ENCODE measurements at places on chromosomes 6 and 20.

- no peak for DNase-seq
These were observed 211.9 kb upstream of the FUT9 start for GRCh38 chr6:95803889-95804288.

- DNase-seq = no peak
These were observed 1.6 kb downstream of the SRPK1 start for GRCh38 chr6:35919085-35919826.

DNA sequence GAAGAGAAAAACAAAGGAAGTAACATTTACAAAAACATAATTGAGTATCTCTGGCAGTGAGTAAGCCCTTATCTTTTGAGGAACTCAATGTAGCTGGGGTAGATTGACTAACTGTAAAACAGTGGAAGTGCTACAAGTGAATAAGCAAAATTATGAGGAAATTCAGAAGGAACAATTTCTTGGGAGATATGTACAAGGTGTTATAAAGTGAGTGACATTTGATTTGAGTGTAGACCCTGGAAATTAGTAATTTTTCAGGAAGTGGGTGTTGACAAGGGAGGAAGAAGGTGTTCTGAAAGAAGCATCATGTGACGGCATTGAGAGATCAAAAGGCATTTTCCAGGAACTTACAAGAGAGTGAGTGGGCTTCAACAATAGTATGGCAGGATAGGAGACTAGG lies 22.2 kb downstream of the XRN2 start:
- no peak for DNase-seq

GRCh38 chr6:32290886-32291450 lies 67.1 kb upstream of the NOTCH4 start:
- DNase-seq = no peak

GRCh38 chr20:63744574-63745423 lies 5.2 kb downstream of the SLC2A4RG start:
- no peak for DNase-seq

- no peak for DNase-seq
These were observed 10.1 kb upstream of the PRL start for GRCh38 chr6:22306741-22307466.

- no peak for DNase-seq
These were observed 56.4 kb upstream of the DUSP22 start for GRCh38 chr6:235763-236360.

GRCh38 chr20:2101057-2101864 lies at the start of gene STK35:
Gene STK35, plus strand, starts transcription at chr20:2101827. Its CDS starts 55 bp downstream, at chr20:2101882.
- DNase-seq = peak; percentile 44

GRCh38 chr20:46093531-46093930 lies 3.8 kb upstream of the NCOA5 start:
- no peak for DNase-seq

DNA sequence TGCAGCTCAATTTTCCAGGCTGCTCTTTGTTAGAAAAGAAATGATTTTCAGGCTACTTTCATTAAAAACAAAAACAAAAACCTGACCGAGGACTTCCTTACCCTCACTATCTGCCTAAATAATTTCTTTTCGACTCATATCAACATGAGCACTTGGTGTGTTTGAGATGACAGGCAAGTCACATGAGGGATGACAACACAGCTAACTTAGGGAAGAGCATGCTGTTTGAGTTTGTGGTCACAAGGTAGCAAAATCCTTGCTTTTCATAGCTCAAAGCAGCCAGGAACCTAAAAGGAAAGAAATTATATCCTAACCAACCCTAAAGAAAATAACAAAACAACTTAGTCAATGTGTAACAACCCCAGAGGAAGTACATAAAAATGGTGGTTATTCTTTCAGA lies 459.5 kb downstream of the KIF16B start:
- DNase-seq = no peak

GRCh38 chr6:53347250-53347920 lies 1.4 kb downstream of the ELOVL5 start:
- no peak for DNase-seq

GRCh38 chr6:17469006-17469832 lies 75.8 kb downstream of the CAP2 start:
- DNase-seq = no peak

DNA sequence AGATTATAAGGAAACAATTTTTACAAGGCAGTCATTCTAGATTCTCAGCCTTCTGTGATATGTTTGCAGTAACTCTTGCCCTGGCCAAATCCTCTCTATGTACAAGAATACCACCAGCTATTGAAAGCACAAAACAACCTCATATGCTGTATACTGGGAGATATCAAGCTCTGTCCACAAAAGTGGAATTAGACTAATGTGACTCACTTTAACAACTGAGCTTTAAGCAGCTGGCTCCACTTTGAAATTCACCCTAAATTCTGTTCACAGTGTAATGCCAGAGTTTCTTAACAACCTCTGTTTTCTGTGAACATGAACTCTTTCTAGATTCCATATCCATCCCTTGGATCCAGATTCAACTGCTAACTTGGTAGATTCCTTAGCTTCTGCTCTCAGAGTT lies 47.6 kb downstream of the CHD6 start:
- no peak for DNase-seq

DNA sequence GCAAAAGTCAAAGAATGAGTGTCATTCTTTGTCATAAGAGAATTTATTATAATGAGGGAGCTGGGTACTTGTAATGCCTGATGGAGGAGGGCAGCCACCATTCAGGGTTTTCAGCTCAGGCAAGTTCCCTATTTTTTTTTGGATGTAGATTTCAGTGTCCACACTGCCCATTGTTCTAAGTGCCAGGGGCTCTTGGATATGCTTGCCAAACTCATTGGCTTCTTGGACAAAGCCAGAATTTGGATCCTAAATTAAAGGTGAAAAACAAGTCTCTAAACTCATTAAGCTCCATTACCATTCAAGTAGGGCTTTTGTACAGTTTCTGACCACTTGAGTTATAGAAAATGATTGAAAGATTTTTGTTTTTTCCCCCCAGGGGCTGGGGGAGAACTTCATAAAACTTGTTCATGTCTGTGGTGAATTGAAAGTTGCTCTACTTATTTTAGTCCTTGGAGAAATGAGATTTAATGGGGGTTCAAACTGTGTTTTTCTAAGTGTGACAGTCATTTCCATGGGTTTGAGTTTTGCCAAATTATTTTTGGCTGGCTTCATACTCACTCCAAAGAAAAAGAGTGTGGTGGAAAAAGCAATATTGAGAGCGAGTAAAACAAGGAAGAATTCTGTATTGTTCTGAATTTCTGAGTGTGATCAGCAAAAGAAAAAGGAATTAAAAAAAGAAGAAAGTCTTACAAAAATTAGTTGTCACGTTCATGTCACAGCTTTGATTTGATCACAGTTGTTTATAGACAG lies 46.0 kb downstream of the TIAM2 start:
- DNase-seq = no peak

DNA sequence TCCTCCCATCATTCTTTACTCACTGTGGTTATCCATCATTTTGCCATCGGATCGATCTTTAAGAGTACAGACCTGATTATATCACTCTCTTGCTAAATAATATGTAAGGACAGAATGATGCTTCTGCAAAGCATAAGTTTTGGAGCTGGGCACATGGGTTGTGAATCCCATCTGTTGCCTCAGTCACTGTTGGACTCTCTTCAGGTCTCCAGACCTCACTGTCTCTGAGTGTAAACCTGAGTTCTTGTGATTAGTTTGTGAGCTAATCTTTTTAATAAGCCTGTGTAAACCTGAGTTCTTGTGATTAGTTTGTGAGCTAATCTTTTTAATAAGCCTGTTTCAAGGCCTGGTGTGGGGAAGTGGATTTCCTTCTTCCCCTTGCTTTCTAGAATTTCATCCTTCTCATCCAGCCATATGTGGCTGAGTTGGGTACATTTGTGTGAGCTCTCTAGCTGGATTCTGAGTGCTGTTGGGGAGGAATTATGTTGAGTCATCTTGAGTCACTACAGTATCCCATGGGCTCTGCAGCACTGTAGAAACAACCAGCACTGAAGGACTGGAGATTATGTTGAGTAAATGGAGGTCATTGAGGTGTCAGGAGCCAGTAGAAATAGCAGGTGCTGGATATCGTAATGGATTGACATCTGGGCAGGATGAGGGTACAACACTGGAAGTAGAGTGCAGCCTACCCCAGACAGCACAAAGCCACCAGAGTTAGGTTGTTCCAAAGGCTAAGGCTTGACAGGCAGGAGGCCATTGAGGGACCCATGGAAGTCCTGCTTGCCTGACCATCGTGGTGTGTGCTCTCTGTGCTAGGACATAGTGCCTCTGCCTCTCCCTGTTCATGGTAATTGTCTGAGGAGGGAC lies 52.4 kb downstream of the SCAND1 start:
- no peak for DNase-seq

DNA sequence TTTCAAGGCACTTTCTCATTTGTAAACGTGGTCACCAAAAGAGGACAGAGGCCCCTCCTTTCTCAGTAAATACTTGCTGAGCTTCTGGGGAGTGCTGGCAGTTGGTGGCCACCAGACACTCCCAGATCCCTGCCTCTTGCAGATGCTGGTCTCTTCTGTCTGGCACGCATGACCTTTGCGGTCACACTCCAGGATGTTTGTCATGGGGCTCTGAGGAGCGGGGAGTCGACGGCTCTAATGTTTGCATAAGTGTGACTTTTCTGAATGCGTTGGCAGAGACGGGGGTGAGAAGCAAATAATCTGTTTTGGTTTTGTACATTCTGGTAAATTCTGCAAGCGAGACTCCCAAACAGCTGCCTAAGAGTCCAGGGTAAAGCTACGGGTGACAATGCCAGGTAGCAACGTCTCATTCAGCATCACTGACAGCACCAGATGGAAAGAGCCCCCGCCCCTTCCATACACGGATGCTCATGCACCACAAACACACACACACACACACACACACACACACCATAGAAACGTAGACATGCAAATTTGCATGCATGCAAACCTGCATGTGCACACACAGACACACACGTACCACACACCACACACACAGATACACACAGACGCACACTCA lies 101.1 kb downstream of the YTHDF1 start:
- no peak for DNase-seq

DNA sequence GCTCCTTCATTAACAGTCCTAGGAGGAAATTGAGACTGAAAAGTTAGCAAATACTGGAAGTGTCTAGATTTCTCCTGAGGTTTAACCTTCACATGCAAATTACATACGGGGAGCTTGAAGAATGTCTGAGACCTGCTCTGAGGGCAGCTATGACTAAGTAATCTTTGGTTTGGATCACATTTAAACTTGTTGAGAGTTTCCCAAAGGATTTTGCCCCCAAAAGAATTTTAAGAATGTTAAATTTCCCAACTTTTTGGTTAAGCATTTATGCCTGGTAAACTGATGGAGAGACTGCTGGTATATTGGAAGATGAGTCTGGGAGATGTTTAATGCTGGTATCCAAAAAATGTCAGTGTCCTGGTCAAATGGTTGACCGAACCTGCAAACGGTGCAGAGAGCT lies 97.0 kb downstream of the RREB1 start:
- no peak for DNase-seq

DNA sequence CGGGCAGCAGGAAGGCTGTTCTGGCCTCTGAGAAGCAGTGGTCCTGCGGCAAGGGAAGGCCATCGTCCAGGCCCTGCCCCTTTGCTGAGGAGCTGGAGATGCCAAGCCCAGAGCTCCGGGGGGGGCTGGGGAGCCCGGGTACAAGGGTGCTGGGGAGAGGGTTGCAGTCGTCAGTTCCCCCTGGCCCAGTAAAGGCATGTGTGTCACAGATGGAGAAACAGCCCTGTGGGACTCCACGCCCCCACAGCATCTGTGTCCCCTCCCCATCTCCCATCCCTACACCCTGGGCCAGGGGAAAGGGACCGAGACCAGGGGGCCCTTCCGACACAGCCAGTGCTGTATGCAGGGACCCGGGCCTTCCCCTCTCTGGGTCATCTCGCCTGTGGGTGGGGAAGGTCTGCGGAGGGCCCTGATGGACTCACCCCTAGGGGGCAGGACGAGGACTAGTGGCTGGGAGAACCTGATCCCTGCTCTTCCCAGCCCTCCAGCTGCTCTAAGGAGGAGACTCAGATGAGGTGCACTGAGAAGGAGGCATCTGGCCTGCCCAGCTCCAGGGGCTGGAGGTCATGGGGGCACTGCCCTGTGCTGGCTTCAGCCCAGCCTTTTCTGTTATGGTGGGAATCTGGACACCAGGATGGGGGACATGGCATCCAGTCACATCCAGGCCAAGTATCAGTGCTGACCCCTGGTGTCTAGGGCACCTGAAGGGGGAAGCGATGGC lies 609 bp downstream of the MYL9 start:
- no peak for DNase-seq

- DNase-seq = no peak
These were observed 117.0 kb downstream of the FARS2 start for GRCh38 chr6:5378331-5378730.

- no peak for DNase-seq
These were observed 24.1 kb upstream of the MYLIP start for GRCh38 chr6:16104624-16105433.

GRCh38 chr6:137875058-137875520 lies 8.0 kb downstream of the TNFAIP3 start:
- no peak for DNase-seq

GRCh38 chr6:87820343-87820984 lies 118.4 kb upstream of the AKIRIN2 start:
- DNase-seq = no peak

- no peak for DNase-seq
These were observed 505.1 kb upstream of the NRSN1 start for GRCh38 chr6:23620911-23621401.

- DNase-seq = no peak
These were observed 1.7 kb downstream of the THBD start for GRCh38 chr20:23047738-23048214.

DNA sequence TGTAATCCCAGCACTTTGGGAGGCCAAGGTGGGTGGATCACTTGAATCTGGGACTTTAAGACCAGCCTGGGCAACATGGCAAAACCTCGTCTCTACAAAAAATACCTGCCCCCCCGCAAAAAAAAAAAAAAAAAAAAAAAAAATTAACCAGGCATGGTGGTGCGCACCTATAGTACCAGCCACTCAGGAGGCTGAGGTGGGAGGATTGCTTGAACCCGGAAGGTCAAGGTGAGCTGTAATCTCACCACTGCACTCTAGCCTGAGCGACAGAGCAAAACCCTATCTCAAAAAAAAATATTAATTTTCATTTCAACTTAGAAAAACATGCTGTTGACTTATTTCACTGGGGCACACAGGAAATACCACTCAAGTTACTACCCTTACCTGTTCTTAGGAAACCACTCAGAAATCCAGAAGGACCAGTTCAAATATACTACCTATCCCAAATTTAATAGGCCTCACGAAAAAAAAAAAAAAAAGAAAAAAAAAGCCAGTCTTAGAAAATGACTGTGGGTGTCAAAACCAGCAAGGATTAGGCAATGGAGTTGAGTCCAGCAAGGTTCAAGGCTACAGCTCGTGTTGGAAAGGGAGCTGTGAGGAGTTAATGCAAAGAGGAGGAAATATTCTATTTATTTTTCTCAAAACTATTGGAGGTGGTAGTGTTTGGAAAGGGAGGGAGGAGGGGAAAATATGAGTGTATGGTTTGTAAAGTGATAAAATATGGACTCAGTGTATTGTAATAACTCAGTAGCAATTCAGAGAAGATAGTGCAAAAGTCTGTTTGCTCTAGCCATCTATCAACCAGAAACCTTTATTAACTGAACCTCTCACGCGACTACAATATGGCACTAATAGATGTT lies 33.9 kb upstream of the PIM1 start:
- no peak for DNase-seq

Measured in right renal pelvis (tissue), 4 donors.